Stimulated activated CD4-positive, alpha-beta T cell treated with anti-CD3 and anti-CD28 coated beads, Interleukin-2, amount 100 ng/mL, for 48 hours (primary cell): ENCODE measurements at places on chromosomes 7 and 10.

- DNase-seq: no peak
These were observed 28.0 kb downstream of the TMEM120A start for GRCh38 chr7:75966190-75966961.

- no peak for DNase-seq
These were observed 1361.7 kb downstream of the XPNPEP1 start for GRCh38 chr10:108561649-108562048.

- no peak for DNase-seq
These were observed 651.6 kb upstream of the FOXK1 start for GRCh38 chr7:4030346-4030950.

DNA sequence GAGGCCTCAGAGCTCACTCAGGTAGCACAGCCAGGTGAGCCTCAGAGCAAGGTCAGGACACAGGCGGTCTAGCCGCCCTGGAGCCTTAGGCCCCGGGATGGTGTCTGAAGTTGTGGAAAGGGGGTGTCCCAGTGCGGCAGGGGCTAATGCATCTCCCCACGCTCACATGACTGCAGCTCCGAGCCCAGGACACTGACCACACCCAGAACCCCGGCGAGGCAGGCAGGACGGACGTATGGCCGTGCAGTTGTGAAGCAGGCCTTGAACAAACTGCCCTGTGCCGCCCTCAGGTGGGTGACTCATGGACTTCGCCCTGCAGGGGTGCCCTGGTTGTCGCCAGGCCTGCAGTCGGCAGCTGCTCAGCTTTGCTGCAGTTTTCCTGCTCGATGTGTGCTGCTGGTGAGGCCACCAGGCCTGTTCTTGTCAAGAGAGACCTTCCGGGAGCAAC, 5.0 kb upstream of the PRKAR1B start:
- no peak for DNase-seq

DNA sequence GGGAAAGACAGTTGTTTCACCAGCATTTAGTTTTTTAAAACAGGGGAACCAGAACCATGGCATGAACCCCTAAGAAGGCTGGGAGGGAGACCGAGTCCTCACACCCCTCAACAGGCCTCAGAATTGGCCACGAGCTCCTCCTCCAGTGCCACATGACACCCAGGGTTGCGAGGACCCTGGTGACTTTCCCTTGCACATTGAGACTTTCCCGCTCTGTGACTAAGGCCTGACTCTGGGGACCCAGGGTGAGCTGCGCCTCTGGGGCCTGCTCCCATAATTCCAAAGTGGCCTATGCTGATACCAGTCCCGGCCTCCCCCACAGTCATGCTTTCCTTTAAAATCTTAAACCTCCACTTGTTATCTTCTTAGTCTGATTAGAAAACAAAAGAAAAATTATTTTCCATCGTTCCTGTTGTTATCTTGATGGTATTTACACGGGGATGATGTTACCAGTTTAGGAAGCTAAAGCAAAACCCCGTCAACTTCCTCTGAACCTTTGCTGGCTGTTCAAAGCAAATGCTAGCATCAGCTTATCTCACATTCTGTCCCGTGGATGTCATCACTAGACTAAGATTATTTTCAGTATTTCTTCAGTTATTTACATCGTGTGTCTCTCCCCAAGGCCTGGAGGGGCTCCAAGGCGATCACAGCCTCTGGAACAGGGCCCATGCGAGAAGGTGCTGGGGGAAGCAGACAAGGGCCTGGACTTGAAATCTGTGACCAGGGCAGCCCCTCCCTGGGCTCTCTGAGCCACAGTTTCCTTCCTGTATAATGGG, 42.1 kb downstream of the FAM53B start:
- no peak for DNase-seq

- DNase-seq: no peak
These were observed 4.2 kb downstream of the TMEM26 start for GRCh38 chr10:61448841-61449600.

GRCh38 chr7:69553190-69553589, 45.1 kb upstream of the AUTS2 start:
- no peak for DNase-seq

DNA sequence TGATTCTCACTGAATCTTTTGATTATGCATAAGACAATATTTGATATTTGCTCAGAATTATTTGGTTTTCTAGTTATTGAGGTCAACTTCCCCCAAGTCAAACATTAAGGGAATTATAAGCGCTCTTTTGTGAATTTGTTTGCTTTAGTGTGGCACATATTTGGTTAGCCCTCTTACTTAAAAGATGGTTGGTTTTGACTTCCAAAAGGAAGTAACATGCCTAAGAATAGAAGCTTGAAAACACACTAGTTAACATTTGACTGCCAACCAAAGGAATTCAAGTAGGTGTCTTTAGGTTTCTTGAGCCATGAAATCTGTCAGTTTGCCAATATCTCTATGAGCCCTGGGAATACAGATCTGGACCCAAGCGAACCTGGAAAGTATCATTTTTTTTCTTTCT, 24.9 kb downstream of the STEAP4 start:
- DNase-seq: no peak

DNA sequence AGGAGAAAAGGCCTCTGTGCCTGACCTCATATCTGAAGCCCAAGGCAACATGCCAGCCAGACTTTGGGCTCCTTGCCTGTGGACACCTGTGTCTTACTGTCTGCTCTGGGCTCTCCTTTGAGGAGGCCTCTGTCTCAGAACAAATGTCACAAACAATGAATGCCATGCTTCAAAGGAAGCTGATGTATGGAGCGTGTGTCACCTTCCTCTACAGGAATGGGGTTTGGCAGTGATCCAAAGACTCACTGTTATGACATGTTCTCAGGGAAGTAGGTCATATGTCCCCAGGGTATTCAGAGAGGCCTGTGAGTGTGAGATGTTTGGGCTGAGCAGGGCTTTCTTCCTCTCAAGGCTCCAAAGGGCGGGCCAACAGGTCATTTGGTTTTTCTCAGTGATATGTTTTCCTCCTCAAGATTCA, 38.4 kb downstream of the PTPRE start:
- DNase-seq: peak; percentile 9

DNA sequence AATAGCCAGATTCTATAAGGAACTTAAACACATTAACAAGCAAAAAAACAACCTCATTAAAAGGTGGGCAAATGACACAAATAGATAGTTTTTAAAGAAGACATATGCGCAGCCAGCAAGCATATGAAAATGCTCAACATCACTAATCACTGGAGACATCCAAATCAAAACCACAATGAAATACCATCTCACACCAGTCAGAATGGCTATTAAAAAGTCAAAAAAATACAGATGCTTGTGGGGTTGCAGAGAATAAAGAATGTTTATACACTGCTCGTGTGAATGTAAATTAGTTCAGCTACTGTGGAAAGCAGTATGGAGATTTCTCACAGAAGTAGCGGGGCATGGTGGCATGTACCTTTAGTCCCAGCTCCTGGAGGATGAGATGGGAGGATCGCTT, 164.0 kb downstream of the CHRM2 start:
- no peak for DNase-seq

GRCh38 chr10:91190388-91190870, 30.0 kb upstream of the PCGF5 start:
- DNase-seq: no peak

GRCh38 chr10:79020015-79020491, 48.7 kb upstream of the ZMIZ1 start:
- no peak for DNase-seq

DNA sequence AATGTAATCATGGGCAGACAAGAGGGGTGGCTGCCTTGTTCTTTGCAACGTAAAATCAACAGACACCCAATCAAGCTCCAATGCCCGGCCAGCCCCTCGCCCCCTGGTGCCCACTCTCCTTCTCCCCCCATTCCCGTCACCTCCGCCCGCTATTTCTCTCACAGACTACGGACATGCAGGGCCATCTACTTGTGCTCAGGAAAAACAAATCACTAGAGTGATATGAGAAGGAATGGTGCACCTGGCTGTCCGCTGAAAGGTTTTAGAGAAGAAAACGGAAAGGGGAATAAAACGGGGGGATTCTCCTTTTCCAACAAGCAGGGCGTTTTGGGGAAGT, 396 bp downstream of the GRM8 start:
- DNase-seq: no peak

GRCh38 chr7:44748948-44749731, 493 bp downstream of the ZMIZ2 start:
- DNase-seq: no peak

DNA sequence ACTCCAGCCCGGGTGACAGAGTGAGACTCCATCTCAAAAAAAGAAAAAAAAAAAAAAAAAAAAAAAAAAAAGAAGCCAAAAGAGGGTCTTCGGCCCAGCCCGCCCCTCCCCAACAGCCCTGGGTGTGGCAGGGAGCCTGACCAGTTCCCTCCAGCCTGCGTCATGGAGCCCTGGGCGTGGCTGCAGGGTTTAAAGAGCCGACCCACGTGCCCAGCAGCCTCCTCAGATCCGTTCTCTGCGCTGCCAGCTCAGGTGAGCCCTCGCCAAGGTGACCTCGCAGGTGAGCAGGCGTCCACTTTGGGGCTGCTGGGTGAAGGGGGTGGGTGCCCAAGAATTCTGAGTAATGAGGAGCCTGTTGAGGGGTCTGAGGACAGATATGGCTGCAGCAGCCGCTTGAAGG, at the start of gene FXYD4:
Gene FXYD4 (plus strand): TSS at position 219 of the 400 bp plus-strand sequence. CDS start 2,111 bp downstream, outside the sequence.
- no peak for DNase-seq

DNA sequence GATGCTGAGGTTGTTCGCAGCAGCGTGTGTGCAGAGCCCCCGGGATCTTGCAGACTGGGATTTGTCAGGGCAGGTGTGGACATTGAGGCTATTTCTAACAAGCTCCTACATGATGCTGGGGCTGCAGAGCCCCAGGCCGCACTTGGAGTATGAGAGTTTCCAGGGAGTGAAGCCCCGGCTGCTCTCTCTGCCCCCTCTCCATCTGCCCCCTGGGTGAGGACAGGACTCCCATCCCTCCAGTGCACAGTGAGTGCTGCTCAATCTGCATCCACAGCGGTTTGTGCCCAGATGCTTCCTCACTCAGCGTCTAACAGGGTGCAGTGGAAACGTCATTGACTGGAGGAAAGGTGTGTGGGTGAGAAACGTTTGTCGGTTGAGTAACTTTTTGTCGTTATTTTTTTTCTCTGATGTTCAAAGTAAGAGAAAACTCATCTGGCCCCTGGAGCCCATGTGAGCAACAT, 25.3 kb downstream of the IL2RA start:
- DNase-seq: no peak

- DNase-seq: no peak
These were observed 201.7 kb upstream of the PRSS58 start for GRCh38 chr7:142459551-142459963.

- DNase-seq: no peak
These were observed 46.5 kb downstream of the LEP start for GRCh38 chr7:128287556-128287955.

DNA sequence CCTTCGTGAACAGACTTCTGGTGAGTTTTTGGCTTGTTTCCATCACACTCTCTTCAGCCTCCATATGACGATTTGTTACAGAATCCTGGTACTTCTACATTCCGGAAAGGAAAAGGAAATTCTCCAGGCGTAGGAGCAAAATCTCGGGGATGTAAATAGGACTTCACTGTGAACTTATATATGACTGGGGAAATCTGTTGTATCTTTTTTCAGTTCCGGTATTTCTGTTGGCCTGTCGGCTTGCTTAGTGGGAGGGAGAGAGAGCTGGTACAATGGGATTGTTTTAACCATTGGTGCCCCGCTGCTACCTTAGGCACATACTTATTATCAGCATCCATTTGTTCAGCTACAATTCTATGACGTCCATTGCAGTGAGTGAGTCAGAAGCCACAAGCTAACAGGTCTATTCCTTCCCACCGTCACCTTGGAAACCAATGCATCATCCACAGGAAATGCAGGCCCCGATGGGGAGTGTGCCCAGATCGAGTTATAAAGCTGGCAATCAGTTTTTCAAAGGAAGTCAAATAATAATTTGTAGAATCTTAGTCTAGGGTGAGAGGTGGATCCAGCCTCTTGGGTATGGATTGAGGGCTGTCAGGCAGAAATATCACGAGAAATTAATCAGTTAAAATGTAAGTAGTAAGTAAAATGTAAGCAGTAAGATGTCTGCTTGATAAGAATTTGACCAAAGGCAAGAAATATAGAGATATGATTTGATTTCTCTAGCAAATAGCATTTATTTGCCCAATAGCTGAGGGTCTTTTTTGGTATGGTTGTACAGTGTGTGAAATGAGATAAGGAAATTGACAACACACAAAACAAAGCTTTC, 92.0 kb upstream of the MKLN1 start:
- peak; percentile 64 for DNase-seq

DNA sequence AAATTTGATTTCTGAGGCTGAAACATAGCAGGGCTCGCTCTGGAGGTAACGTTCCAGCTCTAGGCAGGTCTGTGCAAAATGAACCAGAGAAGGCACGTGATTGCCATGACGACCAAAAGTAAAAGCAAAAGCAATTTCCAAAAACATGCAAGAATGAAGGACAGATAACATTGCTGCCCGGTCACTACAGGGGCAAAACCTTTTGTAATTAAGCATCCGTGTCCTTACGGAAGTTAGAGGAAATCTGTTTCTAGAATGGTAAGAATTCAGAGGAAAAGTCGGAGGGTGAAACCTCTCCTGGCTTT, 2.9 kb downstream of the KLF6 start:
- DNase-seq: no peak

DNA sequence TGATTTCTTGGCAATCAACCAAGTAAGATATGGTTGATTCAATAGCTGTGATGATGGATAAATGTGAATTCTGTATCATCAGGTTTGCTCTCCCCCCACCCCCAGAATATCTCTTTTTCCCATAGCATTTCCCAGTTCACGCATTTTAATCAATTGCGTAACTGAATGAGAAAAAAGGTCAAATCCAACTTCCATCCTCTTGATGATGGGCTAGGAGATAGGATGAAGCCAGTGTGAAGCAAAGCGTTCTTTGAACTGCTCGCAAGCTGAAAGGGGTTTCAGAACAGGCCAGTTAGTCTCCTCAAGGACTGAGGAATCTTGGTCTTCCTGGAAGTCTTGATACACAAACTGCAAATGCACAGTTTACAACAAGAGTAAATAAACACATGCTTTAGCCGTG, 94.5 kb upstream of the ARMC3 start:
- no peak for DNase-seq

DNA sequence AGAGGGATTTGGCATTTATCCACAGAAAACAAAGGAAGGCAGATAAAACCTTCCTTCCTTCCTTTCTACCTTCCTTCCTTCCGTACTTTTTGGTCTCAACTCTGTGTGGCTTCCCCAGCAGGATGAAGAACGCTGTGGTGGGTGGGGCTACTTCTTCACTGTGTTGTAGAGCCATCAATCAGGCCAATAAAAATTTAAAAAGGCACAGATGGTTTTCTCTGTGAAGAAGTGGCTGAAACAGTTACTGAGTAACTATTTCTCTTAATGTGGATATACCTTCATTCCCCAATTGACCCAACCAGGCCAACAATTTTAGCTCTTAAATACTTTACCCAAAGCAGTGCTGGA, 75.8 kb downstream of the ZNF92 start:
- DNase-seq: no peak

- DNase-seq: no peak
These were observed 40.0 kb downstream of the CDK1 start for GRCh38 chr10:60818134-60818770.

DNA sequence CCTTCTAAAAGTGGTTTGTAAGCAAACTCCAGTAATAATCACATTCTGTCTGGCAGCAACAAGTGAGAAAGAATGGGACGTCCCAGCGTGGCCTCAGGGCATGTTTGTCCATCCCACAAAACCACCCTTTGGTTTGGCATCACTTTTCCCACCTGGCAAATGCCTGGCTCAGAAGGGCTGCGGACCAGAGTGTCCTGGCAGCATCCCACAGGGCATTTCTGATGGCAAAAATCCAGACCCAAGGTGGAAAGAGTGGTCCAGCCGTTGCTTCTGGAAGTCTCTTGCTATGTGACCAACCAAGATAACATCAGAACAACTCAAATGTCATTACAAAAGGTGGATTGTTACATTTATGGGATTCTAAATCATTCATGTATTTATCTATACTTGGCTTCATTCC, 174.4 kb downstream of the CREB5 start:
- no peak for DNase-seq
